Heart left ventricle (tissue), 16 donors: ENCODE measurements at places on chromosomes 6 and 20. TPM values are rescaled to one million over a fixed set of nuclear protein-coding genes. Genes with fewer than 3 reads are reported as not detected.

The TAF8 gene
- total RNA-seq = 29.8 TPM

GRCh38 chr6:133807501-133807900 is 81.4 kb upstream of the TCF21 start:
- no peak for DNase-seq

- no peak for DNase-seq
Measured at GRCh38 chr6:138440758-138441357, 36.8 kb downstream of the HEBP2 start.

DNA sequence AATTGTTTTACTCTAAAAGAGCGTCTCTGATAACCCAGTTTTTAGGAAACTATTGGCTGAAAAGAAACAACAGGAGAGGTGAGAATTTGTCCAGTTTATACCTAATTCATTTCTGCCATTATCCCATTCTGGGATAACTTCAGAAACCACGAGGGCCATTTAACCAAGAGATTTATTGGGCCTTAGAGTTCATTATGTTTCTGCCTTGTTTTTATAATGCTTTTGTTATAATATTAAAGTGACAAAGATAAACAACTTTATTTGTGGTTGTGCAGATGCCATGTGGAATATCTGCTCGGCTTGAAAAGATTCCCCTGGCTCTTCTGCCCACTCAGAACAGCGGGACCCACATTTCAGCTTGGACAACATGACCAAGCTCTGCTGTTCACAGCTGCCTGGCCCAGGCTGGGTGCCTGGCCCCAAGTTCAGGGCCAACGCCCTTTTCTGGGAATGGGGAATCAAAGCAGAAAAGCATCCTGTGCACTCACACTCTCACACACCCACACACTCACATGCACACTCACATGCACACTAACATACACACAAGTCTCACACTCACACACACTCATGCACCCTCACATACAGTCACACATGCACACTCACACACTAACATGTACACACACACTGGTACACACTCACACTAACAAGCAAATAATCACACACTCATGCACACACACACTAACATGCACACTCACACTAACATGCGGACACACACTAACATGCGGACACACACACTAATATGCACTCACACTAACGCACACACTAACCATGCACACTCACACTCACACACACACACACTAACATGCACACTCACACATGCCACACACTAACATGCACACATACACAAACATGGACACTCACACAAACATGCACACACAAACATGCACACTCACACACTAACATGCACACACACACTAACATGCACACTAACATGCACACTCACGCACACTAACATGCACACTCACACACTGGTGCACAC is 86.7 kb upstream of the NEDD9 start:
- no peak for DNase-seq

- DNase-seq = no peak
Measured at GRCh38 chr6:6285679-6286078, 34.8 kb downstream of the F13A1 start.

DNA sequence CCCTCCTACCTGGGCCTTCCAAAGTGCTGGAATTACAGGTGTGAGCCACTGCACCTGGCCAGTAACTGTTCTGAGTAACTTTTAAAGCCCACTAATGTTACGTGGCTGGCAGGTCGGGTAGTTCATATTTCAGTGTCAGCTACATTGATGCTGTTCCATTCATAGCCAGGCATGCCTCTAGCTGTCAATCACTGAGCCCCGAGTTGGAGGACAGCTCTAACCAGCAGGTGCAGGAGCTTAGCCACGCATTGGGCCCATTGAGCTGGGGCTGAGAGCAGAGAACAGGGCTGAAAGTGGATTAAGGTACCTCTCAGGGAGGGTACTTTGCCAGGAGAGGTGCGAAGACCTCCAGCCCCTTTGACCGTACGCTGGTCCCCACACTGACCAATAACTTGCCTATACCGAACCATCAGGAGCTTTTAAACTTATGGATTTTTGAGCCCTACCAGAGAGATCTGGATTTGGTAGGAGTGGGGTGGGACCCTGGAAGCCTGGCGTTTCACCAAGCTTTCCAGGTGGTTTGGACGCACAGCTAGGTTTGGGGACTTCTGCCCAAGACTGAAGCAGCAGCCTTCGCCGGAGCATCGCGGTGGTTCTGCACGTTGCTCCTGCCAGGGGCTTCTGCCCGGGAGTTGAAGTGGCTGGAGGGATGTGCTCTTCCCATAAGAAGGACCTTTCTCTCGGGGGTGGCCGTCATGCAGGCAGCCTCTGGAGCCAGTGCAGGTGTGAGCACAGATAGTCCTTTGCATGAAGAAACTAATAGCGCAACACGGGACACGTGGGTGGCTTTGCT is 82.6 kb downstream of the SERAC1 start:
- no peak for DNase-seq

GRCh38 chr6:34516391-34517324 is 39.5 kb downstream of the SPDEF start:
- DNase-seq = no peak

DNA sequence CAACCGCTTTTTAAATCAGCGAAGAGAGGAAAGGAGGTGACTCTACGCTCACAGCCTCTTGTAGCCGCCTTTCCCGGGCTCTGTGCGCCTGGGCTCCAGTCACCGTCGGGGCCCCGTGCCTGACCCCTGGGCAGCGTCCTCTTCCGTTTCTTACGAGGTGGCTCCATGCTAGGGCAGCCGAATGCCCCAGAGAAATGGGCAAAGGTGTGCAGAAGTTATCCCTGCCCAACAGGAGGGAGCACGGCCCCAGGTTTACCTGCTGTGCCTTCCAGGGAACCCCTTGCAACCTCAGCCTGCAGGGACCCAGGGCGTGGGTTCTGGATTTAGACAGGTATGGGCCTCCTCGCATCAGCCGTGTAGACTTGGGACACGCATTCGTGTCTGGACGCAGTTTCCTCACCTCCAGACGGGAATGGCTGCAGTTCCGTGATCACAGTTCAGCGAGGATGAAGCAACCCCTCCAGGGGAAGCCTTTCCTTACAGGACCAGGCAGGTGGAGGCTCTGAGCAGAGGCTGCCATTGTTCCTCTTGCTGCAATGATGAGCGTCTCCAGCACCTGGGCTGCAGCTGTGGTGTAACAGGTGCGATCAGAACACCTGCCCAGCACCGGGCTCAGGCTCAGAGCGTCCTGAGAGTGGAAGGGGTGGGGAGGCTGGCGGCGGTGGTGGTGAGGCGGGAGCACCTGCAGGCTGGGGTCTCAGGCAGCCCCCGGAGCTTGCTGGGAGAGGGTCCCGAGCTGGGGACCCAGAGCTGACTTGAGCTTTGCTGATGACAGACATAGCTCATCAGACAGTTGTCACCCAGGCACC is 81.3 kb upstream of the BHLHE23 start:
- DNase-seq = no peak

DNA sequence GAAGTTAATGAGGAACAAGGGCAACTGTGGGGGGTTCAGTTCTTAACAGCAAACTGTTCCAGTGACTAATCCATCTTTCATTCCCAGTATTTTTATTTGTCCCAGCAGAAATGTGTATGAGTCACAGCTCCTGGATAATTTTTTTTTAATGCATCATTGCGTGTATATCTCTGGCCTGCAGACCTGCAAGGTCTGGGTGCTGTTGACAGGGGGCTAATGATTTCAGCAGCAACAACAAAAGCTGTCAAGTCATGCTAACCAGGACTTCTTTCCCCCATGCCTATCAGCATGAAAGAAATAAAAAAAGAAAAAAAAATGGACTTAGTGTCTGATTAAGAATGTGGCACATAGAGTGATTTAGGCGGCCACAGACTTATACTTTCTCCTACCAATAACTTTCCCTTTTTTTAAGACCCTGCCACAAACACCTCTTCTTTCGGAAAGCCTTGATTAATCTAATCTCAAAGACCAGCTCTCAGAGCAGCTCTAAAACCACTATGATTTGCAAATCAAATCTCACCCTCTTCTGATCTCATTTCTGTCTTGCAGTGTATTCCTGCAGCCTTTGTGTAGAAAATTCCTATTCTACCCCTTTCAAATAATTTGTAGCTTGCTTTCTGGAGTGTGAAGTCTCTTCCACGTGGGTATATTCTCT is 14.2 kb upstream of the PREX1 start:
- no peak for DNase-seq
